ENCODE measurements at places on chromosomes 6 and 20.

- DNase-seq = no peak
Measured at GRCh38 chr20:57417051-57417689, 26.0 kb downstream of the RBM38 start.

- no peak for DNase-seq
Measured at GRCh38 chr6:13677878-13678254, 33.8 kb downstream of the RANBP9 start.

DNA sequence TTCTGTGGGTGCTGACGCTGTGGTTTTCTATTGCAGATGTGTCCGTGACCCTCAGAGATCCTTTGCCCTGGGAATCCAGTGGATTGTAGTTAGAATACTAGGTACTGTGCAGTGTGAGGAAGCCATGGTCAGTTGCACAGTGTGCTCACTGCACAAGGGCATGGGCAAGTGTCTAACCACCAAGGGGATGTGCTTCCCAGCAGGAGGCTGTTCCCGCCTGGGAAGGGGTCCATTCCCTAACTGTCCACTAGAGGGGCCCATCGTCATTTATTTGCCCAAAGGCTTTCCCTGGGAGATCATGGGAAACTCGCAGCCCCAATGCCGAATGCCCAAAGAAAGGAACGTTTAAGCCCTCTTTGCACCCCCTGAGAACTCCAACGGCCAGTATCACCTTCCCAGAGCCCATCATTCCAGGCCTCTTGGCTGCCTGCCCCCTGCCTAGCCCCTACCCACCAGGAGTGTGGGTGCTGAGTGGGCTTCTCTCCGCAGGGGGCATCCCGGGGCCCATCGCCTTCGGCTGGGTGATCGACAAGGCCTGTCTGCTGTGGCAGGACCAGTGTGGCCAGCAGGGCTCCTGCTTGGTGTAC is 26.2 kb downstream of the SLCO4A1 start:
- peak; percentile 80 for DNase-seq

DNA sequence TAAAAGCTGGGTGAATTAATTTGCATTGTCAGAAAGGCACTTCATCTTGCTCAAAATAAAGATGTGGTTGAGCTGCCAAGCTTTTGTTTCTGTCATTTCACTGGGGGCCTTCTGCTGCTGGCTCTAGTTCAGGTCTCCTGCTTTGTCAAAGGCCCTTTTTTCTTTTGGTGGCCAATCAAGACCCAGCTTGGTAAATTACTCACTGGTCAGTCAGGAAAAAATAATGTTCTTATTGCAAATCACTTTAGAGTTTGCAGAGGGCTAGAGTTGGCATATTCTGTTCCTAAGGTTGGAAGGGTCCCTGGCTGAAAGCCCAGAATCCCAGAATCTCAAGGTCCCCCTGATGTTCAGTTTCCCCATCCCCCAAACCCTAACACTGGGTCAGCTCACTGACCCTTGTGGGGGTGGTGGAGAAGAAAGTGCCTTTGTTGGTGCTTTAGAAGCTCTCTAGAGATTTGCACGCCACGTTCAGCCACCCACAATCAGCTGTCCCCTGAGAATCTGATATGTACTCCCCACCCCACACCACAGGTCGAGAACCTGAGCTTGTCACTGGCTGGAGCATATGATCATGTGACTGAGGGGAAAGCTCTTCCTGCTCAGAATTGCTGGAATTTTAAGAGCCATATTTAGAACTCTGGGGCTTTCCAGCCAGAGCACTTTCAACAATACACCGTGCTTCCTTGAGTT is 21.7 kb upstream of the BNIP5 start:
- peak; percentile 54 for DNase-seq

DNA sequence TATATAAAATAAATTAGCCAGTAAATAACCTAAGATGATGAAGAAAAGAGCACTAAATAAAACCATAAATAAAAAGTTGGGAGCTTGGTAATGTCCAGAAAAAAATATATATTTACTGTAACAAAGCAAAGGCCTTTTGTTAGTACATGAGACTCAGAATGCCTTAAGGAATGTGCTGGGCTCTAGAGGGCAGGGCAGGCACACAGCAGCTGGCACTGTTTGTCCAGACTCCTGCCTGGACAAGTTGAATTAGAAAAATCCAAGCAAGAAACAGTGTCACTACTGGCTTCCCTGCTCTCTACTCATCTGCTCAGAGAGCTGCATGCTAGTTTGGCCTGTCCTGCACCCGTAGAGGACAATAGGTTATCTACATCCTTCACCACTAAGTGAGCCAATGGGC is 8.8 kb downstream of the DEFB129 start:
- no peak for DNase-seq

- DNase-seq = no peak
Measured at GRCh38 chr20:58478141-58478805, 36.9 kb downstream of the APCDD1L start.

GRCh38 chr20:8808202-8808535 is 260.7 kb upstream of the PLCB4 start:
- DNase-seq = no peak

DNA sequence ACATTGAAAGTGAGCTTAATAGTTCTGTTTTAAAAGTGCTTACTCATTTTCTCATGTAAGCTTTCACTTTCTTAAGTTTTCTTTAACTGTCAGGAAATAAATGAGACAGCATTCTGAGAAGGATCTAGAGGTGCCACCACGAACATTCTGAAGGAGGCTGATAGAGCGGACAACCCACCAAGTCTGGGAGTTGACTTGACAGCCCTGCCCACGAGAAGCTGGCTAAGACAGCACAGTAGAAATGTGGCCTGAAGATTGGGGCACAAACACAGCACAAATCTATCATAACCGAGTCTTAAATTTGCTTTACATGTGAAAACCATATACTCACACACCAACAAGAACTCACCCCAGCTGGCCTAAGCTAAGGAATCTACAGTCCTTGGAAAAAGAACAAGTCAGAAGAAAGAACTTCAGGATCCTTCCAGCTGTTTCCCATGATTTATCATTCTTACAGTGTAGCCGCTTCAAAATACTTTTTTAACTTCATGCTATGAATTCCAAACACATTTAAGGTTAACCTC is 144.2 kb upstream of the TNFAIP3 start:
- peak; percentile 22 for DNase-seq

GRCh38 chr6:14088600-14089192 is 28.9 kb upstream of the CD83 start:
- DNase-seq = no peak

GRCh38 chr6:37051138-37052026 is 45.9 kb downstream of the FGD2 start:
- peak; percentile 81 for DNase-seq

GRCh38 chr20:1430004-1430451 is 36.6 kb downstream of the NSFL1C start:
- DNase-seq = no peak

GRCh38 chr20:43383026-43383795 is 74.5 kb upstream of the SRSF6 start:
- no peak for DNase-seq

- no peak for DNase-seq
Measured at GRCh38 chr20:25624500-25624939, 706 bp upstream of the NANP start.

DNA sequence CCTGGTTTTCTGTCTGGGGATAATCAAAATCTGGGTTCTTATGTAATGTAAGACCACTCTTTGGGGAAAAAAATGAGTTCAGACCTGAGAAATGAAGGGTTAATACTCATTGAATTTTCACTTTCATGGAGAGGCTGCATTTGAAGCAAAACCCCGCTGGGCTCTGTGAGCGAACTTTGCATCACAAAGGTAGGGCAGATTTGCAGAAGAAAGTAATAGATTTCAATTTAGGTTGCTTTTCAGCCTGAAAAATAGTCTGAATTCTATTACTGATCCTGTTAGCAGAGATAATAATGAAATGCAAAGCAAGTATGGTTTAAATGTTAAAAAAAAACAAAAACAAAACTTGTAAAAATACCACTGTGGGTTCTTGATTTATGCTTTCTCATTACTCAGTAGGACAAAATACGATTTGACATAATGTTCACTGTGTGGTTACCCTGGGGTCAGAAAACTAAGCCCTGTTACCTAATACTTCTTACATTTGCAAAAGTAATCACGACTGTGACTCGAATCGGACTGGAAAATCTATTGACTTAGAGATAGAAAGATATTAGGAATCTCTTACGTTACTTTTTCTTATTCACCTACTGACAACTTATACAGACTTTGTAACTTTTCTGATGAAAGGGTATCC is 72.2 kb downstream of the UST start:
- no peak for DNase-seq

GRCh38 chr20:20251836-20252235 is 116.1 kb upstream of the INSM1 start:
- no peak for DNase-seq

DNA sequence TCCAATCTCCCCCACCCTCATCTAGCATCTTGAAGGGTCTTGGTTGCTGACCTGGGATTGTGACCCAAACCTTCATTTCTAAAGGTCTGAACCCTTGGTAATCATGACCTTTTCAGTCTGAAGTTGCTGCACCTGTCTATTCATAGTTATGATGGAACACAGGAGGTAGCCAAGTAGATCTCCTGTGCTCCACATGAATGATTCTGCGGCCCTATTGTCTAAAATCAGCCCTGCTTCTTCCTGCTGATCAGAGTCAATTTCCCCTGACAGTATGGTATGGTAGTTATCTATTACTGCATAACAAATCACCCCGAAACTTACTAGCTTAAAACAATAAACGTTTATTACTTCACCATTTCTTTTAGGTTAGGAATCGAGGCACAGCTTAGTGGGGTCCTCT is 9.0 kb downstream of the OR2B6 start:
- peak; percentile 3 for DNase-seq

GRCh38 chr6:126535595-126535994 is 195.7 kb downstream of the CENPW start:
- DNase-seq = no peak

- DNase-seq = no peak
Measured at GRCh38 chr20:48238781-48239180, 453.5 kb upstream of the SULF2 start.

DNA sequence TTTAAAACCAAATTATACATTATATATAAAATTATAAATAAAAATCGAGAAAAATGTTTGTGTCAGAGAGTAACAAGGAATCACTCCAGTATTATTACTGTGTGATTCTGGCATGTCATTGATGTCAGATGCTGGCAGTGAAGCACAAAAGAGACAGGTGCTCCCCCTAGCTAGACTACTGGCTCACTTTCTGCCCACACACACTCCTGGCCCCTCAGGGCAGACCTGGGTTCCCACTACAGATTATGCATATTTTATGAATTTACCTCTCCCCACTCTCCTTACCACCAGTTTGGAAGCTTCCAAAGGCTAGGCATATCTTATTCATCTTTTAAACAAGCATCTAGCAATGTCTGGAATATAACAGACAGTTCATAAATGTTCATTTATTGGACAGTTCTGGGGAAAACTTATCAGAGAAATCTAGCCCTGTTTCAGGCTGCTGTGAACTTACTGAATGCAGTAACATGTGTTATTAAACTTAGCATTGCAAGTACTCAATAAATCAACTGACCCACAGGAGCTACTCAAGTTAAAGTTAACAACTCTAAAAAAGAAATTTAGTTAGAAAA is 12.8 kb downstream of the SNX3 start:
- DNase-seq = no peak

DNA sequence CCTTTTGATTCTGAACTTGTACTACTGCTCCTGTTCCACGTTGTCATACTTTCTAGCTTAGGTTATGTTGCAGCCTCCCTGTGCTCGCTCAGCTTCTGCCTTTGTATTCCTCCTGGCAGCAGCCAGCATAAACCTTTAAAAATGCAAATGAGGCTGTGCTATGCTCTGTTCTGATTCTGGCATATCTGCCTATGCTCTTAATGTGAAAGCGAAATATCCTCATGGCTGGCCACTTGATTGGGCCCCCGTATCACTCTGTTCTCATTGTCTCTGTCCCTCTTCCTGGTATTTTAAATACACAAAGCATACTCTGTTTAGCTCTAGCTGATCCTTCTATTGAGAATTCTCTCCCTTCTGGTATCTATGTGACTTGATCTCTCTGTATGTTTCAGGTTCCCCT is 139.0 kb downstream of the JARID2 start:
- peak; percentile 32 for DNase-seq

DNA sequence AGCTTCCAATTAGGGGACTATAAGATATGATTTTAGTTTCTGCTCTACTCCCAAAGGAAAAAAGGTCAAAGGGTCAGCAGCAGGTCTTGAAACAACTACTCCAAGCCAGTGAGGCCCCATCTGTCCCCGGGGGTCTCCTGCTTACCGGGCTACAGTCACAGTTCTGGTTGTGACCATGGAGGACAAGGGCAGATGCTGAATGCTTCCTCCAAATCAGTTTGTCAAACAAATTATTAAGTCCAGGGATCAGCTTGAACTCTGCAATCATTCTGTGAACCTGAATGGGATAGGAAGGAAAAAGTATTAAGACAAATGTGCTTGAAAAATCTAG is 60.2 kb downstream of the MYH7B start:
- no peak for DNase-seq

DNA sequence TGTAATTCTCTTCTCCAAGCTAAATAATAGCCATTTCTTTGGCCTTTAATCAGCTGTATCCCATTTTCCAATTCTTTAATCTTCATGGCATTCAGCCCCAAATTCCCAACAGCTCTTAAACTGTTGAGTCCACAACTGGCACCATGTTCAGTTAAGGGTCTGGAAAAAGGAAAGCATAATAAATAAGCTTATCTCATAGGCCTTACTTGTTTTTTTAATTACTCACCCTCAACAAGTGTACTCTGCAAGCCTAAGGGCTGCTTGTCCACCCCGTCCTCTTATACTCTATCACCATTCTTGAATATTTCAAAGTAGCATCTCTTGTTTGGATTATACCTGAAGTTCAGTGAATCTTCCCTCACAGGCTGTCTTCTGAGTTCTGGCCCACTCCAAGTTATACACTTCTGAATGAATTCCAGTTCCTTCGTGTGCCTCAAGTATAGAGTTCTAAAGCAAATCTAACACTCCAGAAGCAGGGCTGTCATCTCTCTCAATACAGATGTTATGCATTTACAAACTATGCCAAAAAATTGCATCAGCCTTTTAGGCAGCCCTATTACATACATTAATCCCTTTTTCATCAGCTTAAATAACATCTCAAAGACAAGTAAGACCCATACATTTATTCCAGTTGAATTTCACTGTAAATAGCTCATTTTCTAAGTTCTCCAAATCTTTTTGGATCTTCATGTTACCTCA is 98.7 kb downstream of the COL21A1 start:
- no peak for DNase-seq

DNA sequence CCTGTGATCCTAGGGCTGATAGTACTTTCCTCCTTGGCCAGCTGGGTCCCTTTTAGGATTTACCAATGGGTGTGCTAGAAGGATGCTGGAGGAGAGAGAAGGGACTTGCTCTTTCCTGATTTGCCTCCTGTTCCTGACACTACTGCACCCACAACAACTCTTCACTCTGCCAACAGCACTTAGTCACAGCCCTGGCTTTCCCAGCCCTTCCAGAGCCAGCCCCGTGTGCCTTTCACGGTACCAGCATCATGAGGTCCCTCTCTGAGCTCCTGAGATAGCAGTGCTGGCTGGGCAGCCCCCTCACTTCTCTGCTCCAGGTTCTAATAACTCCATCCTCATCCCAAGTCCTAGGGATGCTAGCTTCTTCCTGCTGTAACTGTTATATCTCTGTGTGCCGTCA is 80.9 kb downstream of the DNAH8 start:
- no peak for DNase-seq

- DNase-seq = peak; percentile 82
Measured at GRCh38 chr6:31680226-31681134, at the start of gene LY6G5C. Gene LY6G5C, minus strand, starts transcription at chr6:31681067. Its CDS starts 694 bp downstream, at chr6:31680373.

All from GM20000 (cell line).